ENCODE measurements at places on chromosomes 5 and 9.

DNA sequence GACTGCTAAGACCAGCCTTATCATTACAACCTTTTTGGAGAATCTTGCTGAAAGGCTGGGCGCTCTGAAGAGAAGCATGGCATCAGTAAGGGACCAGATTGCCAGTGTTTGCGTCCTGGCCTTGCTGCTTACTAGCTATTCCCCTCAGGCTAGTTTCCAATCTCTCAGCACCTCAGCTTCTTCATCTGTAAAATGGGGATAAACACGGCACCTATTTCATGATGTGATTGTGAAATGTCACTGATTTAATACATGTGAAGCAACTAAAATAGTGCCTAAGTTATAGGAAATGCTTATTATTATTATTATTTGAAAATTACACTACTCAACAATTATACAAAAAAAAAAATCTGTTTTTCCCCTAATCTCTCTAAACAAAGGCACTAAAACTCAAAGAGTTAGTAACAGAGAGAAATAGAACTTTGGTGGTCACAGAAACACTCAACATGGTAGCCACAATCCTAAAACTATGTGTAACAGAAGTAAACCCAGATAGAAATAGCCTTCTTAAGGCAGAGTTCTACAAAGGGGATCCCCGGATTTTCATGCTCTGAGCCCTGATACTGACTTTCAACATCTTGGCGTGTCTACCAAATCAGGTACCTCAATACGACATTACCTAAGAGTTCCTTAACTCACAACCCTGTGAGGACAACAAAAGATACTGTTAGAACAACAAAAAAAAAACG is 62.0 kb downstream of the ENC1 start:
- no peak for DNase-seq

GRCh38 chr5:108481355-108481931 is 99.5 kb upstream of the FBXL17 start:
- DNase-seq, result peak; percentile 59

- DNase-seq, result peak; percentile 92
Observed at GRCh38 chr9:35116898-35117551, 1.4 kb upstream of the ATOSB start.

DNA sequence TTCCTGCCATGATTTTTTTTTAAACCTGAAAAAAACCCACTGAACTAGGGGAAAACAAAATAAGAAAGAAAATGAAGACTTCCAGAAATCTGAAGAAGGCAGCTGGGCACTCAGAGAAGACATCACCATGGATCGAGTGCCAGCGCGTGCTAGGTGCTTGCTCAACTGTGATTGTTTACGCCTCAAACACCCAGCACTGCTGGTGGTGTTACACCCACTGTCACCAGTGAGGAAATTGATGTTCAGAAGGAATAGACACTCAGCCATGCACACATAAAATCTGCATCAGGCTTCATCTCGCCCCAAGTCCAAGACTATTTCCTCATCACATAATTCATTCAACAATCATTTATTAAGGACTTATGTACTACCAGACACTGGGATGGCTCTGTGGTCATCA is 82.1 kb downstream of the HRH2 start:
- DNase-seq, result no peak

- peak; percentile 60 for DNase-seq
Observed at GRCh38 chr5:133287500-133287899, 235.7 kb downstream of the HSPA4 start.

DNA sequence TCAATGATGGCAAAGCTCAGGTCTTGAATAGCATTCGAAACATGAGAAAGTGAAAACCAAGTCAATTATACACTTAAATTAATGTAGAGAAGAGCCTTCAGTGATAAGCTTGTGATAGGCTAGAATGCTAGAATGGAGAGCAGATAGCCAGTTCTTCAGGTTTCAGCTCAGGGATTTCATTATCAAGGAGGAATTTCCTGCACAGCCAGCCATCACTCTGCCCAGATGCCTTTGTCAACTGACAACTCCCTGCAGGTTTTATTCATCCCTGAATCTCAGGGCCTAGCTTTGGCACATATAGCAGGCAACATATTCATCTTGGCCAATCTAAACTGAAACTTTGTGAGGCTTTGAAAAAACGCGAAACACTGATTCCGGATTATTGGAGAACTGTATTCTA is 199.3 kb upstream of the CDH6 start:
- DNase-seq, result no peak

DNA sequence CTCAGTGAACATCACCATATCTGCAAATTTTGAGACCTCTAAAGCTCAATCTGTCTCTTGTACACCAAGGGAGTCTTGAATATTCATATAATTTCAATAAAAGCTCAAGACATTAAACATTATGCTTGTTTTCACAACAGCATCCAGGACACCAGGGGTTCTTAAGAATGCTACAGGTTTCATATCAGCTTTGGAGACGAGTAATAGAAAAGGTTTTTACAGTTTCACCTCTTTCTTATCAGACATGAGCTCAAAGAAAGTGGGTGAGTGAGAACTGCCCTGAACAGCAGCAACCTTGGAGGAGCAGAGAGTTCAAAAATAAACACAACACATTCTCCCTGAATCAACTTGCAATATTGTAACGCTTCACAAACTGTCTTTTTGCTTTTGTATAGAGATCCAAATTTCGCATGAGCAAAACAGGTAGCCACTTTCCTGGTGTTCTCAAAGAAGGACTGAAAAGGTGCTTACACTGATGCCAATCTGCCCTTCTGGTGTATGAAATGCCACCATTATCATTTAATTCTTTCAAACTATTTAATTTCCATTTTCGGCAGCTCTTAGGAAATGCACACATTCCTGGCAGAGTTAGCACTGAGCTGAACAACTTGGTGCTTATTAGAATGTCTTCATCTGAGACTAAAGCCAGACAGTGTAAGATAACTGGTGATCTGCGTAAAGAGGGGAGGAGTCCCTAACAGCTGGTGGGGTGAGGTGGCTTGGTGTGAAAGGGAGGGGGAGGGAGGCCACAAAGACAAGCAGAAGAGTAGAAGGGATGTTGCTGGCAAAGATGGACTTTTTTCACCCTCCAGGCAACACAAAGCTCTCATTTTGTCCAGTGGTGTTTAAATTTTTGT is 535.3 kb downstream of the PDE4D start:
- DNase-seq, result no peak

DNA sequence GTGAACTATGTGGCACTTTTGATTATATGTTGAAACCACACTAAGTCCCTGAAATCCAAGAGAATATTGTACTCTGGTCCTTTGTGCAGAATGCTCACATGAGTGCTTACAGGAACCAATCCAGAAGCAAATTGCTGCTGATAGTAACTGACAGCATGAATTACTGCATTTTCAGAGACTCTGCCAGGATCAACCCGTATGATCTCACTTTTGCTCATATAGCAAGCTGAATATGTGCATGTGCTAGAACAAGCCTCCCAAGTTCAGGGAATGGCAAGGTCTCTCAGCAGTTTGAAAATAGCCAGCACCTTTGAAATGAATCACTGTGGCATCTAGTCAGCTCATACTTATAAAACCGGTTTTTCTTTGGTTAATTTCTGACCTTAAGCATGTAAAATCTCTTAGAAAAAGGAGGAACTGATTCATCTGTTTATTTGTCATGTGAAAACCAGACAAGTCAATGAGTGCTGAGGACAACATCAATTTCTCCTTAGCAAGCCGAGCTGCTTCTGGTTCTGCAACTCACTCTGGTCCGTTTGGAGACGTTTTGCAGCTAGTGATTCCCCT is 215.7 kb upstream of the ELL2 start:
- no peak for DNase-seq
